ENCODE measurements at places on chromosomes 7 and 10.

DNA sequence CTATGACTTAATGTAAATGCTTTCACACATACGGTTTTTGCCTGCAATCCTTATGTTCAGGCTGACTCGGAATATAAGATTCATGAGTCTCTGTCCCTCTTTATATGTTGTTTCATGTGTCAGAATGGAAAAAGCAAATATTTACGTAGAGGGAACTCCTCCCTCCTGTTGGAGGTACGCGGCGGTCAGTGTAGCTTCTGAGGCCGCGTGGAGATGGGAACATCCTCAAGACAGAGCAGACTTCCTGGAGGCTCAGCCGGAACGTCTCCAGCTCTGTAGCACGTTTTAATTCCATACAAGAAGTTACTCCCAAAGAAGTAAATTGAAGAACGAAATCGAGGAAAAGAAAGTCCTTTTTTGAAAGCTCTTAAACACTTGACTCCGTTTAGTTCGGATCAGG lies 248.3 kb downstream of the EBF3 start:
- no peak for DNase-seq

DNA sequence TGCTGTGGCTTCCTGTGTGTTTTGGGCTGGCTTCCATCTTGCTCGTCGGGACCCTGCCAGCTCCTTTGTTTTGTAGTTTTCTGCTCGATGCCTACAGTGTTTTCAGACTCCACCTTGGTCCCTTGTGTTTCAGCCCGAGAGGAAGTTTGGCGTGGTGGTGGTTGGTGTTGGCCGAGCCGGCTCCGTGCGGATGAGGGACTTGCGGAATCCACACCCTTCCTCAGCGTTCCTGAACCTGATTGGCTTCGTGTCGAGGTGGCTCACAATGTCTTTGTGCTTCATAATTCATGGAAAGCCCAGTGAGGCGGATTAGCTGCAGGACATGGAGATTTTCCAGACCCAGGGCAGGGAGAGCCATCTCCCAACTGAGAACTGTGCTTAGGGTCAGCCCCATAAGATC lies 29.3 kb downstream of the BLVRA start:
- DNase-seq = no peak

GRCh38 chr10:122703483-122704448 lies 4.1 kb upstream of the C10orf120 start:
- peak; percentile 2 for DNase-seq

- DNase-seq = no peak
These were observed 199.3 kb downstream of the PARD3 start for GRCh38 chr10:34615770-34616169.

DNA sequence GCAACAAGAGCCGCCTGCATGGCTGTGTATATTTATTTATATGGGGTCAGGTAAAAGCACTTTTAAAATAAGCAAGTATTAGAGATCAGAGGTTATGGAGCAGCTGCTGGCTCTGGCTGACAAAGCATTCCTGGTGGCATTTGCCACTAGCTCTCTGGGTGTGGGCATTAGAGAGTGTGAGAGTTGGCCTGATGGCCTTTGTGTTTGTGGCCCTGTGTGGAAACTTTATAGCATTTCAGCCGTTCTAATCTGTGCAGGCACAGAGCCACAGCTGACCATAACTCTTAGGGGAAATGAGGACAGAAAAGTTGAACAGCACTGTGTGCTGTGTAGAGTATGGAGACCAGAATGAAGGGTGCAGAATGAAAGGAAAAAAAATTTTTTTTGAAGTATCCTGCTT lies 118.9 kb downstream of the AUTS2 start:
- DNase-seq = no peak

GRCh38 chr10:93859049-93859655 lies 34.6 kb upstream of the SLC35G1 start:
- no peak for DNase-seq

DNA sequence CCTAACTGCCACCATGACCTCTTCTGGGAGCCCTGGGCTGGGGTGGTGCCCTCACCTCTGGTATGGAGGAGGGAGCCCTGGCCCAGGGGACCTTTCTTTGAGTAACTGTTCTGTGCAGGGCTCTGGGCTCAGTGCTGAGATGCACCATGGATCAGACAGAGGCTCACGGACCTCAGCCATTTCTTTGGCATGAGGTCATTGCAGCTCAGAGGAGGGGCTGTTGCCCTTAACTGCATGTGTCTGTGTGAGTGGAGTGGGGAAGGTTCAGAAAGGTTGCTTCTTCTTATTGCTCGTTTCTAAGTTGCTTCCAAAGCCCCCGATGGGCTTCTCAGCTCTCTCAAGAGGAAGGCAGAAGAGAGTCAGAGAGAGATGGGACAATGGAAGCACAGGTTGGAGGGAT lies 233.9 kb downstream of the RPS24 start:
- DNase-seq = no peak

- no peak for DNase-seq
These were observed 90.0 kb downstream of the CDK14 start for GRCh38 chr7:90686146-90686545.

- DNase-seq = no peak
These were observed 46.8 kb downstream of the PPIF start for GRCh38 chr10:79393924-79394610.

GRCh38 chr7:5685205-5685604 lies 96.3 kb downstream of the RNF216 start:
- no peak for DNase-seq

DNA sequence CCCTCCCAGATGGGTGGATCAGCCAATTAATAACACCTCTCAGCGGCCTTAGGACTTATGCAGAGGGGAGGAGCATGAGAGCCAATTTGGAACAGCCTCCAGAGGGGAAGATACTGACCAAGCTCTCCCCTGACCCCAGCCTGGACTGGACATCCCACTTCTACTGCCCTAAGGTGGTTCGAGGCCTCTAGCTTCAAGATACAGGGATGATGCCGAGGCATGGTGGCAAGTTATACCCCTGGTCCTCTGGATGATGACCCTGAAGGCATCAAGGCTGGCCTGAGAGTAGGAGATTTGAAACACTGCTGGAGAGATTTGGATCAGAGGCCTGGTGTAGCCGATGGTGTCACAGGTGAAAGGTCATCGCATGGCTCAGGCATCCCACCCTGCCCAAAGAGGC lies 3.2 kb downstream of the CDH23 start:
- DNase-seq = no peak

GRCh38 chr10:61895898-61896600 lies 5.5 kb upstream of the ARID5B start:
- no peak for DNase-seq

DNA sequence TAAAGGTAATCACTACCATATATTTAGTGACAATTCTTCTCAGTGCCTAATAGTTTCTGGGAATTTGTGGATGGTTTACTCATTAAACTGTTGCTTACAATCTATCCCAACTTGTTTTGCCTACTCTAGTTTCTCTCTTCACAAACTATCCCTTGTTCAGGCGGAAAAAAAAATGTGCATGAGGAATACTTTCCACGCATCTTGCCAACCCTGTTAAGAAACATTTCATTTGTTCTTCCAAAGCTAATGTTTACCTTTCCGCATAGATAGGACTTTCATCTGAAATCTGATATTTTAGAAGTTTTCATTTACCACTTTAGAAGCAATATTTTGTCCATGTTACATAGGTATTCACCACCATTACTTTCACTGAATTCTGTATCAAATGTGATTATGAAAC lies 191.9 kb downstream of the MDFIC start:
- DNase-seq = no peak

DNA sequence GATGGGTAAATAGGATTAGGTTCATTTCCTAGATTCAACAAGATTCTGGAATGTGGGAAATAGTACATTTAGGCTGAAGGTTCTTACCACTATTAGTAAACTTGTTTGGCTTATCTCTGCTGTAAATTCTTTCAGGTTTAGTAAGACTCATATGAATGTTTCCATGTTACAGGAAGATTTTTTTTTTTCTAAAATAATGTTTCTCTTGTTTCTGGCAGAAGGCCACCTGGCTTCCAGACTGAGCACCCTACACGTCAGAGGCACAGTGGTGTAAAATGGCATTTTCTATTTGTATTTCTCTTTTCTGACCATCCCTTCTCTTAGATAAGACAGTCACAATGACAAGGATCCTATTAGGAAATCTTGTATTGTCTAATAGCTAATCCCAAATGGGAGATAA lies 22.7 kb upstream of the AASS start:
- no peak for DNase-seq

DNA sequence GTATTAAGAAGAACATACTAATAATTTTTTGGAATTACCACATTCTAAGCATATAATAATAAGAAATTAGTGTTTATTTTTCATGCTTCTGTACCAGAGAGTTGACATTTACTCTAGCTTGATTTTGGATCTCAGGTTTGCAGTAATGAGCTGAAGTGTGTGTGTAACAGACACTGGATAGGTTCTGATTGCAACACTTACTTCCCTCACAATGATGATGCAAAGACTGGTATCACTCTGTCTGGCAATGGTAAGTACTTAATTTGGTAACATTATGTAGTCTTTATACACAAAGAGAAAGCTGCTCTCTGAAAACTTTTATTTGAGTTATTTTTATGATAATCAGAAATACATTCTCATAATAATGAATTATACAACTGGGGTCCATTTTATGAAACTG lies 54.1 kb downstream of the SRI start:
- no peak for DNase-seq

DNA sequence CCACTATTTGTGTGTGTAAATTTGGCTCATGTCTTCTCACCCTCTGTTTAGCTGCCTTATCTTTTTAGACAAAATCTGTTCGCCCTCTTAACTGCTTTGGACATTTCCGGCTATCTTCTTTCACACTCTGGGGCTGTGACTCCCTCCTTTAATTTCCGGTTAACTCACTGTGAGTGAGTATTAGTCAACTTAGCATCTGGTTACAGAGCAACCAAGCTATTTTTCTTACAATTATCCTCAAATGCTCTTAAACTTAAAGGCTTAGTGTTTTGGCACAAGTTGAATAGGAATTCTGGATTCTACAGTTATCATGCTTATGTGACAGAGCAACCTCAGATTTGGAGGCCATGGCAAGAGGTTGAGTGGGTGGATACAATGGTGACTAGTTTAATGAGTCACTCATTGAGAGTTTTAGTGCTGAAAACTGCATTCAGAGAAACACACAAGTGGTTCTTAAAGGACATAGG lies 177.6 kb upstream of the SEMA3A start:
- no peak for DNase-seq

GRCh38 chr7:17663061-17663675 lies 277.1 kb downstream of the SNX13 start:
- DNase-seq = no peak

GRCh38 chr7:131624536-131624935 lies 68.1 kb upstream of the PODXL start:
- DNase-seq = no peak

GRCh38 chr10:84256510-84257342 lies 11.9 kb downstream of the RGR start:
- DNase-seq = peak; percentile 9

DNA sequence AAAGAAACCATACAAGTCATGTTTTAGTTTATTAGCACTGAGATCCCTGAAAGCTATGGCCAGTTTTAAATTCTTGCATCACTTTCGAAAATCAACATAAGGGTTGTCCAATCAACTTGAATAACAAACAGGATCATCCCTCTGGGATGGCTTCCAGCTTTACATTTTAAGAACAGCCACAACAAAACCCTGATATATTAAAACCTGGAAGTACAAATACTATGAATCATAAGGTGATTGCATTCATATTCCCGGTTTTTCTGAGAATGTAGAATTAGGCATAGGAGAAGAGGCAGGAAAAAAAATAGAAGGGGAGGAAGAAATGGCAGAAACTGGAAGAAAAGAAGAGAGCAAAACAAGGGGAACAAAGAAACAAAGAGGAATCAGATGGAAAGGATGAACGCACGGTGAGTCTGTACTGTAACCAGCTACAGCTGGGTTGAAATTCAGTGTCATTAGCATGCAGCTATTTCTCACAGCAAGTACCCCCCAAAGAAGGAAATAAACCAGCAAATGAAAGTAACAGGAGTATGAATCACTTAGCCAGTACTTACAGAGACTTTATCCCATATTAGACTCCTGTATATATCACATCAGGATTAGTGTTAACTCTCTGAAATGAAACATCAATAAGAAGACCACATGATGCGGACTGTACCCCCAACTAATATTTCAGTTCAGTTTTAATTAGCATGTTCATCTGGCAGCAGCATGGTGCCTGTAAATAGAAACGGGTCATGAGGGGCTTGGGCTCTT lies 301.3 kb downstream of the RNLS start:
- DNase-seq = no peak

- DNase-seq = no peak
These were observed 72.6 kb upstream of the LSM8 start for GRCh38 chr7:118111347-118111746.

DNA sequence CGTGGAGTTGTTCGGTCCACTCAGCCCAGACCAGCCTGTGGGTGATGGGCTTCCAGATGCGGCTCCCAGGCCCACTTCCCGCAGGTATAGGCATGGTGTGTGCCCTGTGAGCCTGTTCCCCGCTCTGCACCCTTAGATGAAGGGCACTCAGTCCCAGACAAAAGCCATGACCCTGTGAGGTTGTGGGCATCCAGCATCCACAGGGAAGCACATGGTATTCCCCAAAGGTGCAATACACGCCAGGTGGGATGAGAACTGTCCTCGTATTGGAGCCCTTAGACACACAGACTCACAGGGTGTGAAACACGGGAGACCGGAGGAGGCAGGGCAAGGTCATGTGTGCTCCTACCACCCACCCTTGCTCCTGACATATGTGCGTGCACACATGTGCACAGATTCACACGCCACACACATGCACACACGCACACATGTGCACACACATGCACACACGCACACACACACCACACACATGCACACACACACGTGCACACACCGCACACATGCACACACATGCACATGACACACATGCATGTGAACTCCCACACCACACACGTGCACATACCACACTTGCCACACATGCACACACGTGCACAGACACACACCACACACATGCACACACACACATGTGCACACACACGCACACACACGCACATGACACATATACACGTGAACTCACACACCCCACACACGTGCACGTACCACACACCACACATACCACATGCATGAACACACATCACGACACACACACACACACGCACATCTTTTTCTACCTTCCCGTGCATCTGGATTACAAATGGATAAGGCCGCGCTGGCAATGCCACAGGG lies 319.4 kb downstream of the WDR37 start:
- DNase-seq = no peak

- DNase-seq = no peak
These were observed 817 bp downstream of the SRI start for GRCh38 chr7:88218836-88219605.
